ENCODE measurements at places on chromosomes 6 and 20. TPM values are rescaled to one million over a fixed set of nuclear protein-coding genes. Genes with fewer than 3 reads are reported as not detected.

Gene FLRT3
- 1.6 TPM for total RNA-seq

Gene C6orf15
- not detected for total RNA-seq

Gene TINAG
- total RNA-seq = not detected

Gene TTLL9
- 0.11 TPM for total RNA-seq

Gene DUSP15
- total RNA-seq = 1.0 TPM

Gene BPIFA1
- not detected for total RNA-seq

Gene MAK
- 0.13 TPM for total RNA-seq

Gene SESN1
- 9.5 TPM for total RNA-seq

Gene SMLR1
- not detected for total RNA-seq

Gene CST7
- not detected for total RNA-seq

Gene ZSCAN12
- total RNA-seq = 1.7 TPM

Gene ZNF311
- total RNA-seq = 0.30 TPM

Gene RPS21
- total RNA-seq = 3,216 TPM

Gene CRISP3
- total RNA-seq = not detected

Gene HSD17B8
- total RNA-seq = 16.0 TPM

Gene AIF1
- not detected for total RNA-seq

Gene SDCBP2
- total RNA-seq = 0.92 TPM

Gene SLC22A2
- total RNA-seq = not detected

Gene PTPN1
- 33.9 TPM for total RNA-seq

Gene THBS2
- total RNA-seq = 0.17 TPM

Gene SLC32A1
- not detected for total RNA-seq

Gene SSTR4
- total RNA-seq = not detected

Gene C6orf163
- total RNA-seq = 0.19 TPM

Data from A549 treated with DMSO at 1 μM for 4 hours (cell line).